ENCODE measurements at places on chromosomes 11 and 22.

DNA sequence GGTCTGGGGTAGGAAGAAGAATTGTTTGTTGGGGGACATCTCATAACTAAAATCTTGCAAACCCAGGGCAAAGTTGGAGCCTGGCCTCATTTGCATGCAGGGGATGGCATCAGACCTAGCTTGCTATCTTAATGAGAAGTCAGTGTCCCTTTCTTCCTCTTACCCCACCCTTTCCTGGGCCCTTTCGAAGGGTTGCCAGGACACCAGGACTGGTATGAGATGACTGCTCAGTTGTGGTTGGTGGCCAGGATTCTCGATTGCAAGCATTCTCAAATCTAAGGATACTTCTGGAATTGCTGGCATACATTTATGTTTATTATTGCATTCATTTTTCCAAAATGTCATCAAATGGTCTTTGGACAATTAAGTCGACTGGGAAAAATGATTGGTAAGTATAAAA lies 131.0 kb downstream of the SLC1A2 start:
- DNase-seq, result no peak

GRCh38 chr11:103927535-103927934 lies 108.9 kb upstream of the DDI1 start:
- peak; percentile 26 for DNase-seq

DNA sequence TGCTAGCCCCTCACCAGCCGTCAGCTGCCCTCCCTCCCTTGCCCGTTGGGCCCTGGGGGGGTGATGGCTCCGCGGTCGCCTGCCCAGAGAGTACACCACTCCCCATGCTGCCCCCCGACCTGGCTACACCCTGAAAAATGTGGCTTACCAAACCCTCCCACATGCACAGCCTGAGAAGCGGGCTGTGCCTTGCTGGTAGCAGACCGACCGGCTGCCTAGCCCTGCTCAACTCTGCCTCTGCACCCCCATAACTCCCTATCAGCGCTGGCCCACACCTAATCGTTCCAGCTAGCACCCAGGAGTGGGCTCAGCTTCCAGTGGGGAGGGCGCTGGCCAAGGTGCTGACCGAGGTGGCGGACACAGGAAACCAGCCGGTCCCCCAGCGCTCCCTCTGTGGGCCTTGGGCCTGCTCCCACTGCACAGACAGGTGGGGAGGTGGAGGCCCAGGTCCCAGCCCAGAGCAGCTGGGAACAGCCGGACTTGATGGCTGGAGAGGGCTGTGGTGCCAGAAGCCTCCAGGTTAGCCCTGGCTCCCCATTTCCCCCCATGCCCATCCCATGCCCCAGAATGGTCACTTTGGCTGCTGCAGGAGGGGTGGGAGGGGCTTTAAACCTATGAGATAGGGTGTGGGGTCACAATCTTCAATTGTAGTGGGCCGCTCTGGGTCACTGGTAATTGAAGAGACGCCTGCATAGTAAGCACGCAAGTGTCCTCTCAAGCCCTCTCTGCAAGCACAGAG lies 32.1 kb upstream of the PRODH start:
- peak; percentile 19 for DNase-seq

- DNase-seq, result peak; percentile 90
Observed at GRCh38 chr11:86069408-86070101, 671 bp upstream of the PICALM start.

GRCh38 chr11:127042445-127042844 lies 41.9 kb upstream of the KIRREL3 start:
- no peak for DNase-seq

DNA sequence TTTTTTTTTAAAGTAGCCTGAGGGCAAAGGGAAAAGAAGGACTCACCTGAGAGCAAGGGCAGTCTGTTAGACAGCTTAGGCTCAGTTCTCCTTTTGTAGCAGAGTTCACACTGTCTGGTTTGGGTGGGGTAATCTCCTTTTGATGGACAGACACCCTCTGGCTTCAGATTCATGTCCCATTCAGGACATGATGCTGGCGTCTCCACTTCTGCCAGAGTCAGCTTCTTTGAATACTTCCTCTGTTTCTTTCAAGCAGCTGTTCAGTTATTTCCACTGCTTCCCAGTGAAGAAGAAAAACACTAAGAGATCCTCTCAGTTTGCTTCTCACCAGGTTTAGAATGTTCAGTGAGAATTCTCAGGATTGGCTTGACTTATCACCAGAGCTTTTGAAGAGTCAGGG lies 79.0 kb upstream of the HSD17B12 start:
- DNase-seq, result no peak

- DNase-seq, result no peak
Observed at GRCh38 chr11:129842138-129842537, 26.5 kb downstream of the TMEM45B start.

- no peak for DNase-seq
Observed at GRCh38 chr11:31986201-31986889, 104.5 kb upstream of the RCN1 start.

DNA sequence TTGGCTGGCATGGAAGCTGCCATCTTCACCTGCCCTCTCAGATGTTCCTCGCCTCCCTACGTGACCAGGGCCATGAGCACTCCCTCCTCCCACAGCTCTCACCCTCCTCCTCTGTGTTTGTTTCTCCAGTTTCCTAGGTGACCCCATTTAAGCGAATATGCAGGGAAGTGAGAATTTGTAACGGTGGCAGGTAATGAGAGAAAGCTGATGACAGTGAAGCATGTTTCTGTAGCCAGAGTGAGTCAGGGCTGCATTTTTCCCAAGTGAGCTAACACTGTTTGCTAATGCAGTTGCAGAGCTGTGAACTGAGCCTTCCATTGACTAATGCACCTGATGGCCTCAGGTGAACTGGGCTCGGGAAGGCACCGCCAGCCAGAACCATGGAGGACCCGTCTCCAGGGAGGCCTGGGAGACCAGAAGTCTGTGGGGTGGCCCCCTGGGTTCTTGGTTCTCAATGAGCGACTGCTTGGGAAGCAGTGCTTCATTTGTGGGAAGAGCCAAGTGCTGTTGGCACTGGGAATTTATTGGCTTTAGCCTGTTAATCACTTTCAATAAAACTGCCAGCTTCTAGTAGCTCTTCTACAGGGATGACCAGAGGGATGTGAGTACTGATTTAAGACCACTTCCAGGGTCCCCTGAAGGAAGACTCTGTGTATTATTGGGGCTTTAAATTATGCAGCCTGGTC lies 64.5 kb downstream of the BARX2 start:
- no peak for DNase-seq

DNA sequence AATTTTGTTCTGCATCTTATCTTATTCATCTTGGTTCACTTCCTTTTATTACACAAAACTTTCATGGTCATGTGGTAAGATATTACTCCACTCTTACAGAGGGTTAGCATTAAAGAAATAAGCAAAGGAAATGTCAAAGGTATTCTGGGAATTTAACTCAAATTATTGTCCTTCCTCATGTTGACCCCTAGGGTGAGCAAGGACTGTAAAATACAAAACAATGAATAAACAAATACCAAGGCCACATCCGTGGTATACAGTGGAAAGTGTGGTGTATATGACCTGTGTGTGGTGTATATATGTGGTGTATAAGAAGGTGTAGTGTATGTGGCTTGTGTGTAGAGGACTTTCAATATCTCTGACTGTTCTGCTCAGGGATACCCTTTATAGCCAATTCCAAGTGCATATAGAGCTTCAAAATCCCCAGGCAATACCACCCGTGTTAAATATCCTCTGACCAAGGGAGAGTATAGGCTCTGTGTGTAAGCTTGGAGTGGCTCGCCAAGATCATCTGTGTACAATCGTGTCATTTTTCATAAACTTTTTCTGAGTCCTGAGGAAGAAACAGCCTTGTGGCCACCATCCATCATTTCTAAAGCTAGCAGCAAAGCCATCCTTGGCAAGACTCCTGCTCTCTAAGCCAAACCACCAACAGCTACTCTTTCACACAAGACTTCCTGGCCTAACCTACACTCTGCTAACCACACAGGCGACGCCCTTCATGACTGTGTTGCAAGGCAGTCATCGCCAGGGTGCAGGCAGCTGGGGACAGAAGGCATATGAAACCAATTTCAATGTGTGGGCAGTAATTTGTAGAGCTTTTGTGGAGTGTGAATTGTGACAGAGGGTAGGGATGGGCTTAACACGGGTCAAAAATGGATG lies 548.0 kb downstream of the ETS1 start:
- DNase-seq, result no peak

DNA sequence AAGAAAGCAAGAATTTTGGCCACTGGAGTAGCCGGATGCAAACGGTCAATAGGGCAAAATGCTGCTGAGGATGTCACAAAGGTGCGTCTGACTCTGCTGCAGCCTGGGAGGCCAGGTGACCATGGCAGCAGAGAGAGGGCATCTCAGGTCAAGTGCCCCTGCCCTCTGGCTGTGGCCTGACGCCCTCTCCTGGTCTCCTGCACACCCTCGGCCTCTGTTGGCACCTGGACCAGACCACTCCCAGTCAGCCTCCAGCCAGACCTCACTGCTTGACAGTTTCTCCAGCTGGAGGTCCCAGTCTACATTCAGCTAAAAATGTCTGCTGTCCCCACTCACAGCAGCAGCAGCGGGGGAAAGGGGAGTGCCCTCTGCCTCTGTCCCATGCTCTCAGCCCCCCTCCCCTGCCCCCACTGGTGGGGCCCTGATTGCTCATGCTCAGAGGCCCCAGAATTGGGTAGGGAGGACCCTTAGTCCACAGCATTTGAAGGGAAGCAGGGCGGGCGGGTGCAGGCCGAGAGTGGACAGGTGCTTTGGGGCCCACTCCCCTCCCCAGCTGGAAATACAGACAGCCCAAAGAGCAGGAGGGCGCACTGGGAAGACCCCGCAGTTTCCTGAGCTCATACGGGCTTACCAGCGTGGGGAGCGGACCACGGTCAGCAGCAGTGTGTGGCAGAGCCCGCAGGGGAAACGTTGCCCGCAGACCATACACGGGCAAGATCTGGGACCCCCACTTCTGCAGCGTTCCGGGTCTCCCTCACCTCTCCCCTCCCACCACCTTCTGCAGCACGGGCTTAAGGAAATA lies 1.6 kb upstream of the BRSK2 start:
- no peak for DNase-seq

DNA sequence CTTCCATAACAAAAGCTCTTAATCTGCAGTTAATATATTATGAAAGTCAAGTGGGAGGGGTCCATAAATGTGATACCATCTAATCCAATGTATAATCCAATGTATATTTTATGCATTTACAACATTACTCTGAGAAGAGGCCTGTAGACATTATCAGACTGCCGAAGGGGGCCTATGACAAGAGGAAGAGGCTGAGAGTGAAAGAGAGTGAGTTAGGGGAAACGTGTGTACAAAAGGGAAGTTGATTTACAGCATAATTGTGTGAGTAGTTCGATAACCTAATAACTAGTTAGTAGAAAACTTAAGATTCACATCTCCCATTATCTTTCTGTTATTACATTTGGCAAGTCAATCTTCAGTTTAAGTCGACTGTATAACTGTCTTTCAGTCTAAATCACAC lies 86.6 kb downstream of the DDX10 start:
- DNase-seq, result no peak

- DNase-seq, result no peak
Observed at GRCh38 chr22:47154621-47155081, 392.2 kb downstream of the TBC1D22A start.

GRCh38 chr11:9568854-9569587 lies 4.4 kb upstream of the WEE1 start:
- peak; percentile 72 for DNase-seq

- no peak for DNase-seq
Observed at GRCh38 chr11:14093065-14093464, 130.5 kb downstream of the SPON1 start.

DNA sequence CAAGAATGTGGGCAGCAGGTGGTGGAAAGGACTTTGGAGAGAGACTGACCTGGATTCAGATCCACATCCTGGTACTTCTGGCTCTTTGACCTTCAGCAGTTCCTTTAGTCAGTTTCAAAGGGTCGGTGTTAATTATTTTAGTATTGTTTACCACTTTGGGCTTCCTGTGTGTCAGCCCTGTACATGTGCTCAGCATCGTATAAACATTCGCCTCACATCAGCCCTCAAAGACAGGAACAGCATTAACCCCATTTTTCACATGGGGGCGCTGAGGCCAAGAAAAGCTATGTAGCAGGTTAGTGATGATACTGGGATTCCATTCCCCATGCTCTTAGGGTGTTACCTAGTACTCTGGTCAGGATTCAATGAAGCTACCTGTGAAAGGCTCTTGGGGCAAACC lies 72.1 kb upstream of the YWHAH start:
- peak; percentile 2 for DNase-seq

GRCh38 chr11:67486481-67487195 lies 3.8 kb downstream of the AIP start:
- no peak for DNase-seq

DNA sequence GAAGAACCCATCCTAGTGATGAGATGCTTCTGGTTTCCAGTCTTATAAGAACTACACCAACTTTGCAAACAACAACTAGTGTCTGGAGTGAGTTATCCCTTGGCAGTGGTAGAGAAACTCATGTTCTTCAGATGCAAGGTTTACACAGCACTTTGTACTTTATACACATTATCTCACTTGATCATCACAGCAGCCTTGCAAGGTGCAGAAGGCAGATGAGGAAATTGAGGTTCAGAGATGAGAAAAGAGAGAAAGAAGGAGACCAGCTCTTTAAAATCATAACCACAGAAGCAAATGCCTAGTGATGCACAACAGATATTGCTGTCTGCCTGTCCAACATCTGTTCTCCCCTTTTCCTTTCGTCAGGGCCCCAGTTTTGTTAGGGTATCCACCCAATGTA lies 16.7 kb upstream of the CD44 start:
- DNase-seq, result no peak

- no peak for DNase-seq
Observed at GRCh38 chr11:66015936-66016792, 4.4 kb downstream of the CST6 start.

DNA sequence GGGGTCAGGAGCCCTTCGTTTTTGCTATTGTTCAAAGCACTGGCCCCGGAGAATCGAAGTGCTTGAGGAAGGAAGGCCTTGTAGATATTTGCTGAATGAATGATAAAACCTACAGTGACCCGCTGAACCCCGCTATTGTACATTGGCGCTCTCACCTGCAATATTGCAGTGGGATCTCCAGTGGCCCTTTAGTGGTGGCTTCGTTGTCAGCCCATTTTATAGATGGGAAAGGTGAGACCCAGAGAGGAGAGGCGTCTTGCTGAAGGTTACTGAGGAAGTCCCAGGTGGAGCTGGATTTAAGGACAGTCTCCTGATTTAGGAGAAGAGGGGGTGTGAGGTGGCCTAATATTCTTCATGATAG lies 1.2 kb downstream of the CDC42EP2 start:
- DNase-seq, result no peak

DNA sequence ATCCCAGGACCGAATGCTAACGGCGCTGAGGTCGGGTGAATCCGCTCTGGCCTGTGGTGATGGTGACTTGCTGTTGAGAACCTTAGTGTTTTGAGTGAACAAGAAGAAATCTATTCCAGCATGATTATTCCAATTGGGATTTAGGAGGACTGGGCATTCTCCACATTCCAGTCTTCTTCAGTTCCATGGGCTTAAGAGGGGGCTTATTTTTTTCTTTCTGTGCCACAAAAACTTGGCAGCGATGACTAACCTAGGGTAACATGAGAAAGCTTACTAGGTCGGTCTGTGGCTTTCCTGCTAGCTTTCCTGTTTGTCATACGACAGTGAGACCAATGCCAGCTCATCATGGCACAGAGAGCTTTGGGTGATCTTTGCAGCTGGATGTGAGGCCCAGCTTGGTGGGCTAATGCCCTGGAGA lies 62.9 kb upstream of the ATXN10 start:
- DNase-seq, result peak; percentile 91

GRCh38 chr11:33892906-33893594 lies 1.2 kb upstream of the LMO2 start:
- no peak for DNase-seq

- DNase-seq, result no peak
Observed at GRCh38 chr11:27998552-27998951, 109.4 kb downstream of the KIF18A start.

All from ACHN (cell line).